Astrocyte (in vitro differentiated cells and primary cell): ENCODE measurements at places on chromosomes 2 and 18. TPM values are rescaled to one million over a fixed set of nuclear protein-coding genes. Genes with fewer than 3 reads are reported as not detected.
A peak's percentile ranks its signal among the peaks of the same experiment; 100 is the strongest.

GRCh38 chr2:107712857-107713256 lies 113.8 kb upstream of the RGPD4 start:
- DNase-seq: no peak

DNA sequence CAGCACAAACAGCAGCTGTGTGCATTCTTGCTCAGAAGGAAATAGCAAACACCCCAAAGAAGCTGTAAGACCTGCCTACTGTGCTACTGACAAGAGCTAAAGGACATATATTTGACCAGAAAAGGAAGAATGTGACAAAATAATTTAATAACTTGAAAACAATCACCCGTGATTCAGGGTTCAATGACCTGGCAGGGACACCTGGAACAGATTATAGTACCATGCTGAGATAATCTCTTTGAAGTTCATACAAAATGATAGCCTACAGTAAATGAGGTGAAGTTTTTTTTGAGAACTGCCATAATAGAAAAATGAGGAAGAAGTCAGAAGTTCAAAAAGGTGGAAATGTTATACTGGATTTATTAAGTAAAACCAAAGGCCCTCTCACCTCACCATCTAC lies 324.8 kb upstream of the GULP1 start:
- DNase-seq: no peak

- no peak for DNase-seq
Measured at GRCh38 chr18:26185267-26185666, 41.0 kb upstream of the TAF4B start.

- no peak for DNase-seq
Measured at GRCh38 chr18:58341916-58342315, 287.0 kb downstream of the ALPK2 start.

DNA sequence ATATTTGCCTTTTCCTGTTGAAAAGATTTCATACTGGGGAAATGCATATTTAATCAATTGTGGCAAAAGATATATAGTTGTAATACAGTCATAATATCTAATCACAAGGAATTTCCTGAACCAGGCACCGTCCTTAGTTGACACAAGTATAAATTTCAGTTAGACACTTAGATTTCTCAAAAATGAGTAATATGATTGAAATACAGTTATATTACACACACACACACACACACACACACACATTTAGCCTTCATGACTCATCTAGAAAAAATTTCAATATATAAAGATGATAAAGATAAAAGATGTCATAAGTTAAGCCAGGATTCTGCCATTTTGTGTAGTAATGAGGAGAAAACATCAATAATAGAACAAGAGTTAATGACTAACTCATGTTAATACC lies 258.4 kb upstream of the ZNF804A start:
- DNase-seq: peak; percentile 25

DNA sequence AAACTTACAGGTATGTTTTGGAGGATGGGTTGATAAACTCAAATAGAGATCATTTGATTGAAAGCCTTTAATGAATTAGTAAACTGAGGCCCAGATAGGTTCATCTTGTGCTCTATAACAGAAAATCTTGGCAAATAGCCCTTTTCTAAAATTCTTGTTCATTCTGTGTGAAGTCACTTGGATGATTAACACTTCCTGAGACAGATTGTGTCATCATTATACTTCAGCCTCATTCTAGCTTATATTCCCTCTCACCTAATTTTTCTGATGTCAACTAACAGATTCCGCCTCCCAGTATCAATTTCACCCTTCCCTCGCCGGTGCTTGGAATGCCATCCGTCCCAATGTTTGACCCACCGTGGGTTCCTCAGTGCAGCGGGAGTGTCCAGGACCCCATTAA lies 84.2 kb upstream of the RPE start:
- DNase-seq: no peak

- DNase-seq: peak; percentile 54
Measured at GRCh38 chr2:217922101-217923006, 80.4 kb downstream of the TNS1 start.

MALT1 gene
- total RNA-seq: 38.2 and 40.3 TPM in 2 replicates

WDR12 gene
- total RNA-seq: 53.5 and 60.6 TPM in 2 replicates
